ENCODE measurements at places on chromosomes 7 and 10.

DNA sequence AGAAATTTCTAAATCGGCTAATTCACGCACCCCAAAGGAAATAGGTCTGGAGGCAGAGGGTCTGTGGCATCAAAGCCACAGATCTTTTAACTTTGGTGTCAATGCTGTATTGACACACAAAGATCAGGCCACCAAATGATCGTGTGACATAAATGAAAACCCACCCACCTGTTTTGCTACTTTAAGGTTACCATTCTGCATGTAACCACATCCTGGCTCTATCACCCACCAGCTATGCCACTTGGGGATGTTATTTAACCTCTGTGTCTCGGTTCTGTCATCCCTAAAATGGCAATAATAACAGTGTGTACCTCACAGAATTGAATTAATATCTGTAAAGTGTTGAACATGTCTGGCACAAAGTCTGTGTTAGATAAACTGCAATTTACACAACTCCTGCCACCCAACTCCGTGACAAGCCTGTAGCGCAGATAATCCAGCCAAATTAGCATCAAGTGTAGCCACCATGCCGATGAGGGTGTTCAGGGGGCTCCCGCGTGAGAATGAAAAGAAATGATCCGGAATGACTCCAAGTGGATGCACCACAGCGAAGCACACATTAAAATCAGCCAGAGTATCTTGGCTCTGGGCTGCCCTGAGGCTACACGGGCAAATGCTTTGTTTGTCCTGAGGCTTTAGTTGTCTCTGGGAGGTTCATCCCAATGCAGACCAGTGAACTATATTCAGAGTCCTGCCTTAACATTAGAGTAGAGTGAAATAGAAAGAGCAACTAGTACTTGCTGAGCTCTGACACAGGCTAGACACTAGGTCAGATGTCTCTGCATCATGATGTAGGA is 158.4 kb upstream of the NEBL start:
- no peak for DNase-seq

DNA sequence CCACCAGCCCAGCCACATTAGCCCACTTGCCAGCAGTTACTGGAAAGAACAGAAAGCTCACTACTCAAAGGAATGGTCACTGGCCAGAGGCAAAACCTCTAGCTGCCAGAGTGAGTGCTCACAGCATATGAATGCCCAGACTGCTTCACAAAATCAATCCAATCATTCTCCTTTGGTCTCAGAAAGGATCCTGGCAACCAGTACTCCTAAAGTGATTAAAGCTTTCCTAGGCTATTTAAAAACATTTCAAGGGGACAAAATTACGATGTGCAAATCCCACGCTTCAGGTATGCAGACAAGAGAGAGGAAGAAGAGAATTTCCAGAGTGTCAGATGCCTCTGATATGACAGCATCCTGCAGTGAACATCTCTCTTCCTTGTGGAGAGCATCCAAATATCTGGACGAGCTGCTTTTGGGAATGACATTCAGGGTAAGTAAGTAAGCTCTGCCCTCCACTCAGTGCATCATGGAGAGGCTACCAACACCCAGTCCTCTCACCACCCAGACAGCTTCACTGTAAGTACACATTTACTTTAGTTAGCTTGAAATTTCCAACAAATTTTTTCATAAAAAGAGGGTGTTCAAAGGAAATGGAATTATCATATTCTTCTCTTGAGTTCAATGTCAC is 25.1 kb downstream of the ICA1 start:
- no peak for DNase-seq

GRCh38 chr7:1939434-1940401 is 269.6 kb downstream of the ELFN1 start:
- no peak for DNase-seq

GRCh38 chr7:37927773-37928444 is 7.5 kb downstream of the EPDR1 start:
- DNase-seq: no peak

DNA sequence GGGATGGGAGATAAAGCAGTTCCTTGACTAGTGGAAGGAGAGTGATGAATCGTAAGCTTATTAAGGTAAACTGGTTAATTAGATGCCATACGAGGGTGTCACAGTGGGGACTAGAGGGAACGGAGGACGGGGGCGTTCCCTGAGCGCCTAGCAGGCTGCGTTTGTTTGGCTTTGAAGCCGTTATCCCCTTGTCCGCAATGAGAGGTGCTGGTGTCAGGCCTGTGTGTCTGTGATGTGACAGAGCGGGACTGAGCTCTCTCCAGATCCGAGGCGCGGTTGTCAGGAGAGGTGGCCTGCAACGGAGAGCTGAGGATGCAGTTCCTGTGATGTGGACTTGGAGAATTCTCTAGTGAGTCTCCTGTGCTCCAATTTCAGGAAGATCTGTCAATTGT is 60.0 kb upstream of the PRPS1L1 start:
- DNase-seq: no peak

- DNase-seq: no peak
These were observed 41.7 kb downstream of the CACUL1 start for GRCh38 chr10:118712930-118713634.

DNA sequence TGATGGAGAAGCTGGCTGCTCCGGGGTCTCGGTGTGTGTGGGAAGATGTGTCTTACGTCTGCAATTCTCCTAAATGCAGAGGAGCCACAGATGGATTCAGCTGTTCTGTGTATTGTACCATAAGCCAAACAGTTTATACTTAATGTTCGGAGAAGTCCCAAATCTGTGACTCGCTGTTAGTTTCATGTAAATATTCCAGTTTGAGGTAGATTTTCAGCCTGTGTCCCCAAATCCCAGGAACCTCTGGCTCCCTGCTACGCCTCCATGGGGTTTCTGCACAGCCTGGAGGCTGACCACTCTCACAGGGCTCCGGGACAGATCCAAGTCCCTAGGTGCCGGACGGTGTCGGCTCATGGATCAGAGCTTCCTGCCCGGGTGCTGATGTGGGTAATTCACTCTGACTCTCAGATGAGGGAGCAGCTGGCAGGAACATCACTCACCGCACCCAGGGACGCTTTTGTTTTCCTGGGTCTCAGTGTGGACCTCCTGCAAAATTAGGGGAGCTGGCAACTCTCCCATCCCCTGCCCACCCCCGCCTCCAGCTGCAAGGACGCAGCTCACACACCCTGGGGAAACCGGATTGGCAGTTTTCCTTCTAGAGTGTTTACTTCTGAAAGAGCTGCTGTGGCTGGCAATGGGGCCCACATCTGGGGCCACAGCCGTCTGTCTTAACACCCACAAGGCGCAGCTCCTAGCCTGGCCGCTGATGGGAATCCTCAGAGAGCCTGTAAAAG is 421.1 kb upstream of the FOXK1 start:
- no peak for DNase-seq

GRCh38 chr7:12518920-12519681 is 51.4 kb upstream of the SCIN start:
- DNase-seq: no peak

DNA sequence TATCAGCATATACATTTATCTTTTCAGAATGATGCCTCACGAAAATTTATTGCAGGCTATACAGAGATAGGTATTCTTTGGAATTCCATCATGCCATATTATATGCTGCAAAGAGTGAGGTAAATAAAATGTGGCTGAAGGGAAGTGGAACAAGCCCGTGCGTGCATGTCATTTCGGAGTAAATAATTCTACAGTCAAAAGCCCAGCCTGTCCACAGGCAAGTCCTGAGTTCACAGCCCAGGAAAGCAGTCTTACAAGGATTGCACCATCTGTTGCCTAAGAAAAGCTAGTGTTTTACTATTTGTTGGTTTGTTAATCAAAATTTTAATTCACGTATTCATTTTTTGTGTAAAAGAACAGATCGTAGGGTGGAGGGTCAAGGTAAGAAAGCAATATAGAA is 292.4 kb upstream of the AKR1E2 start:
- no peak for DNase-seq

DNA sequence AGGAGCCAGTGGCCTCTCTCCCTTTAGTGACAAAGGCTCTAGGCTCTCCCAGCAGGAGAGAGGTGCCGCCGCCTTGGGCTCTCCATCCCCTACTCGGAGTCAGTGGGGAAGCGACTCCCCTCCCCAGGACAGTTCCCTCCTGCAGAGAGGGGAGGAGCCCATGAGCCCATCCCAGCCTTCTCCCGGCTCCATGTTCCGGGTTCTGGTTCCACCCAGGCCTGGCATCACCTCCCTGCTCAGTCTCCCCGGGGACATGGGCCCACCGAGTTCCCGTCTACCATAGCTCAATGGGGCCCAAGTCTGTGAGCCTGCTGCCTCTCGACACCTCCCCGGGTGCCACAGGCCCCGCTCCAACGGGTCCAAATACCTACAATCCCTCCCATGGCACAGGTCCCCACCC is 66.5 kb upstream of the DNAAF5 start:
- DNase-seq: no peak

GRCh38 chr10:110649347-110650264 is 5.5 kb downstream of the RBM20 start:
- no peak for DNase-seq

DNA sequence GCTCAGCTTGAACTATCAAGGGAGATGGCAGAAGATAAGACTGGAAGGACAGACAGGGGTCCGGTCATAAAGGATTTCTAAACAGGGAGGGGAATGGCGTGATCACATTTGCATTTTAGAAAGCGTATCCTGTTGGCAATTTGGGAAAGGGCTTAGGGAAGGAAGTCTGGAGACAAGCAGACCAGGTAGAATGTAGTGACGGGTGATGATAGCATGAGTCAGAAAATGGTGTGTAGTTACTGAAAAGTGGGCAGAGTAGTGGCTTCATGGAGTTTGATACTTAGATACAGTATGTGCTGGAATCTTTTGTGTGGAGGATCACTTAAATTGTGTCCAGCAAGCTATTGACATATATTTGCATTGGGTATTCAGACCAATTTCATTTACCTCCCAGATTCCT is 61.2 kb downstream of the LRGUK start:
- no peak for DNase-seq

DNA sequence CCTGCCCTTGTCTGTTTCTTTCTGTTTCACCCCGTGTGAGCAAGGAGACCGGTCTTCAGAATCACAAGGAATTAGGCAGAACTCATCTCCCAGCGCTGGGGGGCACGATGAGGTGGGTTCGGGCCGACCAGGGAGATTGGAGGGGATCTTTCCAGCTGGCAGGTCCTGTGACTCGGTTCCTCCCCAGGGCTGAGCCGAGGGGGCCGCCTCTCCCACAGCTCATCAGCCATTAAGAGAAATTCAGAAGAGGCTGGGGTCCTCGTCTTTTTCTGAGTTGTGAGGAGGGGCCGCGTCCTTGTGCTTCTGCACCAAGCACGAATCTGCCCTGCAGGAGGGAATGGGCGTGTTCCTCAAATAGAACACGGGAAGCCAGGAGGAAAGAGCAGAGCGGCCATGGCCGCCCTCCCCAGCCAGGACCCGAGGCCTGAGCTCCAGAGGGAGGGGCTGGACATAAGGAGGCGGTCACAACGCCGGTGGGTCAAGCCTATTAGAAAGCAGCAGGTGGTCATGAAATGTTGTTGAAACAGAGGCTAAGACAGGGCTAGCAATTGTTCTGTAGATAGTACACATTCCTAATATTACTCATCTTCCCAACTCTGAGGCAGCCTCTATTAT is 125.3 kb downstream of the ADARB2 start:
- no peak for DNase-seq
